ENCODE measurements at places on chromosomes 3 and 15.

- DNase-seq = no peak
These were observed 932 bp upstream of the PLCD1 start for GRCh38 chr3:38030126-38031021.

- DNase-seq = no peak
These were observed 53.6 kb upstream of the BCL6 start for GRCh38 chr3:187798531-187799530.

DNA sequence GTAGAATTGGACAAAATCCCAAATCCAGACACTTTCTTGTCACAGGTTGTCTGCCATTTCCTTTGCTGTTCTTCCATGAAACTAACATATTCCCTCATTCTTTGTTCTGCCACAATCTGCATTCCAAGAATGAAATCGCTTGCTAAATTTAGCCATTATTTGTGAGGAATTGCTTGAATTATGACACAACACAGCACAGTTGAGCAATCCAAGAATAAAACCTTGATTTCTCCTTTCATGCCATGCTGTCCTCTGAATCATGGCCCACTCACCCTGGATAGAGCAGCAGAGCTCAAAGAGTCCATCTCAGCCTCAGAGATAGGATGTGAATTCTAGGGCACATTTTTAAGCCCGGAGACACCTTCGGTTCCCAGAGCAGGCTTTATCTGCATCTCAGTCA lies 35.2 kb upstream of the GREM1 start:
- DNase-seq = peak; percentile 2

DNA sequence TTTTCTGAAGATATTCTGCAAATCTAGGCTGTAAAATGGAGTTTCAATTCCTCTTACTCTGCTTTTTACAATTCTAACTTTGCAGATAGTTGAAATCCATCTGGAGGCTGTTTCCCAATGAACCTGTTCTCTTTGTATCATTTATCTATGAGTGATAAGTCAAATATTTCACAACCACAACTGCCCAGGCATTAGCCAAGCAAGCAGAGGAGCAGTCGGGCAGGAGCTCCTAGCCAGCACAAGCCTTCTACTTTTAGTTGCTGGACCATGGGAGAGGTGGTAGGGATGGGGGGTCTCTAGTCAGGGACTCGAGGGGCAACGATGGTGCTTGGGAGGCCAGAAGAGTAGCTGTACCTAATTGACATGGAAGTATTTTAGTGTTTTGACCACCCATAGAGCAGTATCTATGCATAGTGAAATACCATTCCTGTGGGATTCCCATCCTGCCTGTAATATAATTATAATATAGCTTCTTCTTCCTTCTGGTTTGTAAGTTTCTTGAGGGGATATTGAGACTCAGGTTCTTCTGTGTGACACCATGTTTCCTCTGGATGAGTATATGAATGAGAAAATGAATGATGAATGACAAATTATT lies 353.5 kb upstream of the IL12A start:
- DNase-seq = no peak

DNA sequence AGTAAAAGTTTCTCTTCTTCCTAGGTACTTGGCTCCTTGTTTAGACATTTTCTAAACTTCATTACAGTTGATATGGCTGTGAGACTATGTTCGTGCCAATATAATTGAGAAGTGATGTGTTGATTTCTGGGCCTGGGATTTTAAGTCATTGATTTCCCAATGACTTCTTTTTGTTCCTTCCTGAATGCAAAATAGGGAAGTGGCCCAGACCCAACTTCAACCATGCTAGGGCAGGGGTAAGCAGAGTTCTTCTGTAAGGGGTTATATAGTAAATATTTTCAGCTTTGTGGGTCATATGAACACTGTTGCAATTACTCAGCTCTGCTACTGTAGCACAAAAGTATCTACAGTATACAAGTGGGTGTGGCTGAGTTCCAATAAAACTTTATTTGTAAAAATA lies 320.1 kb upstream of the WNT5A start:
- no peak for DNase-seq

DNA sequence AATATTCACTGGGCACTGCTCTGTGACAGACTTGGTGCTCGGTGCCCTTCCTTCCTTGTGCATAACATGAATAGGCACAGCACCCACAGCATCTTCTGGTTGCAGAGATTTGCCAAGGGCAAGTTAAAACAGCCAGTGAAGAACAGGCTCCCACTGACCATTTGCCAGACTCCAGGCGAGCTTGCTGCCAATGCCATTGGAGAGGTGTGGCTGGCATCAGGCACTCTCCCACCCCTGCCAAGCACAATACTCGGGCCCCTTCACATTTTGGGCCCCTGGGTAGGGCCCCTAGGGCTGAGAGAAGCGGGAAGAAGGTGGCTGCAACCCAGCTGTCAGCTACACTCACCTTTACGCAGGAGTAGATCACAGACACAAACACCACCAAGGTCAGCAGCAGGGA lies 112.1 kb downstream of the SEC22A start:
- no peak for DNase-seq

GRCh38 chr15:29925227-29926082 lies 103.2 kb upstream of the TJP1 start:
- no peak for DNase-seq

GRCh38 chr15:86610038-86610437 lies 530.4 kb downstream of the AGBL1 start:
- DNase-seq = no peak

DNA sequence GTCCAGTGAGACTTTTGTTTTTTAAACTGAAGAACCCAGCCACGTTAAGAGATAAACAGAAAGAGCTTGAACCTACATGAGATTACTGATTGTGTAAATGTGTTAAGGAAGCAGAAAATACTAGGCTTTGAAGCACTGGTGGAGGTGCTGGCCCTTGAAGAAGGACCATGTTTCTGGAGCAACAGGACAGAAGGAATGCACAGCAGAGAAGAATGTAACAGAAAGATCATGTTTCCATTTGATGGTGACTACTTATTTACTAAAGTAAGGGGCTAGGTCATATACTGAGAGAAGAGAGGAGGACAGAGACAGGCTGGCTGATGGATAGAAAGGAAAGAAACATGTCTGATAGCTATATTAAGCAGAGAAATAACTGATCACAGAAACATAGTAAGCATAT lies 88.8 kb downstream of the CLASP2 start:
- DNase-seq = no peak

DNA sequence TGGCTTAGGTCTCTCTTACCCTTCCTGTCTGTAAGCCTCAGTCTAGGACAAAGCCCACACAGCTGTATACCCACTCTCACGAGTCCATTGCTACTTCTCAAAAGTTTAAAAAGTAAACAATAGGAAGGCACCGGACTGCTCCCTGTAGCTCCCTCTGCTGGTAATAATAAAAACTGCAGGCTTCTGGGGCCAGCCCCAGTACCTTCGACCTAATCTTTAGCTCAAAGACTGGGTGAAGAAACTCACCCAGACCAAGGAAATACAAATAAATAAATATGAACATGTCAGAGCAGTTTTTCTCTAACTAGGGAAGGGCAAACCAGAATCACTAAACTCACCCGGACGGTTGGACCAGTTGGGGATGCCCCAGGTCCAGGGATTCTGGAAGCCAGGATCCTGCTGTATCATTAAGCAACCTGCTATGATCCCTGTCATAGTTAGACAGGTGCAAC lies 5.0 kb downstream of the FAM219B start:
- DNase-seq = peak; percentile 44

GRCh38 chr3:14503706-14504065 lies 36.5 kb downstream of the GRIP2 start:
- no peak for DNase-seq

- no peak for DNase-seq
These were observed 54.8 kb downstream of the ANAPC13 start for GRCh38 chr3:134430950-134431445.

- peak; percentile 52 for DNase-seq
These were observed 93.1 kb upstream of the KBTBD8 start for GRCh38 chr3:66904831-66905493.

GRCh38 chr3:77313843-77314242 lies 273.9 kb downstream of the ROBO2 start:
- no peak for DNase-seq

- DNase-seq = no peak
These were observed 27.9 kb downstream of the IFT122 start for GRCh38 chr3:129467932-129468331.

GRCh38 chr3:66692042-66692765 lies 191.4 kb upstream of the LRIG1 start:
- DNase-seq = no peak

GRCh38 chr3:191342411-191342810 lies 12.1 kb upstream of the UTS2B start:
- no peak for DNase-seq

- DNase-seq = no peak
These were observed 257.5 kb downstream of the LRTM1 start for GRCh38 chr3:54670201-54671000.

DNA sequence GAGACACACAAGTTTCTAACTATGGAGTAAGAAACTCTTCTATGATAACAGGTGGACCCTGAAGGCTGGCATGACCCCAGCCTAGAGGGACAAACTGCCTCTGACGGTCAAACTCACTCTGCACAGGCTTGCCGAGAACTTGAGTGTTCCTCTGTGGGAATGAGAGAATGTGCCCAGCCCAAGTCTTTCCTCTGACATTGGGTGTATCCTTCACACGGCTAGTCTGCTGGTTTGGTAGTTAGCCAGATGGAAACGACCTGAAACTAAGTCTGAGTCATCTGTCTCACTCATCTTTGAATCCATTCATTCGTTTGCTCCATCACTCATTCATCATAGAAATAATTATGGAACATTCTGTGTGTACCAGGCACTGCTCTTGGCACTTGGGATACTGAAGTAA lies 198.4 kb downstream of the ATP10A start:
- no peak for DNase-seq

- no peak for DNase-seq
These were observed 532.7 kb downstream of the SOX2 start for GRCh38 chr3:182244222-182244971.

GRCh38 chr15:39788800-39789565 lies 6.3 kb upstream of the FSIP1 start:
- no peak for DNase-seq

DNA sequence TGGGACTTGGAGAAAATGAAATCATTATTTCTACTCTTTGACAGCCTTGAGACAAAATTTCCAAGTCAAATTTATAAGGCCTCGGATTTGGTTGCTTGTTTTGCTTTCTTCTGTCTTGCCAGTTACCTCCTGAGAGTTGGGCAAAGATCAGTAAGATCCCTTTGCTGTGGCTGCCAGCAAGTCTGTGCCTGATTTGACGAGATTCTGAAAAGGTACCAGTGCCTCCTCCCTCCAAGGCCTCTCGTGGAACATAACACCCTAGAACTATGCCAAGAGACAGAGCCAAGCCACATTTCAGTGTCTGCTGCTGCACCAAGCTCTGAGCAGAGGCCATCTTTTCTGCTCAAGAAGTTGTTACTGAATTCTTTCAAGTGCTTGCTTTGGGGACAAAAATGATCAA lies 61.0 kb downstream of the GTPBP8 start:
- no peak for DNase-seq

DNA sequence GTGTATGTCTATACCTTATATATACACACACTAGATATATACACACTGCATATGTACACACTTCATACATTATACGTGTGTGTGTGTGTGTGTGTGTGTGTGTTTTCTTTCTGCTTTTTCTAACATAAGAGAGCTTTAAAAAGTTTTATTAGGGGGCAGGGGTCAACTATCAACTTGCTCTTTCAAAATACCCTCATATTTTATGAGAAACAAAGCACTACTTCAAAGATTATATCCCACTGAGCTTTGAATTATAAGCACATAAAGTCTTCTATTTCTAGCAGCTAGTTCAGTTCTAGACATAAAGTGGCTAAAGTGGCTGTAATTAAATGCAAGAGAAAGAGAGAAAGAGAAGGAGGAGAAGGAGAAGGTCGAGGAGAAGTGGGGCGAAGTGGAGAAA lies 1361.3 kb downstream of the ZPLD1 start:
- no peak for DNase-seq

DNA sequence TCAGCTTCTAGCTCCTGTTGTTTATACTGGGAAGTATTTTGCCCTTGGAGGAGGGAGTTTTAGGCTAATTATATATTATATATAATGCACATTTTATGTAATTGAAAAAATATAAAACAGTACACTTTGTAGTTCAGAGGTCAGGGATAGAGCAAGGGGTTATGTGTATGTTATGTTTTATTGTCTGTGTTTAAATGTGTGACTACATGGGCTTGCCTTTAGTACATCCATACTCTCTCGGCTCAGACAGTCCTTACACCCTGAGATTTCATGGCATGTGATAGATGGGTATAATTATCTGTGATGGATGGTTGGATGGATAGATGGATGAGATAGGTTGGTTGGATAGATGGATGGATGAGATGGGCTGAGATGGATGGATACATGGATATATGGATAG lies 17.4 kb upstream of the ST3GAL6 start:
- no peak for DNase-seq

- no peak for DNase-seq
These were observed 206.9 kb upstream of the BHLHE40 start for GRCh38 chr3:4772171-4772804.

DNA sequence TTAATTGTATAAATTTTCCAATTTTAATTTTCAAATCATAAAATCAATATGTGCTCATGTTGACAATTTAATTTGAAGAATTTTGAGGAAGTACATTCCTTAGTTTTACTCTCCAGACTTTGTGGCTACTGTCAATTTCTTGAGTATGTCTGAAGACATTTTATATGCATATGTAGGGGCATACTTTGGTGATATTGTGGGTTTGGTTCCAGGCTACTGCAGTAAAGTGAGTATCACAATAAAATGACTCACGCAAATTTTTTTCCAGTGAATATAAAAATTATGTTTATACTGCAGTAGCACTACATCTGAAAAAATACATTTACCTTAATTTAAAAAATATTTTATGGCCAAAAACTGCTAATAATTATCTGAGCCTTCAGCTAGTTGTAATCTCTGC lies 123.2 kb upstream of the PLCL2 start:
- no peak for DNase-seq

DNA sequence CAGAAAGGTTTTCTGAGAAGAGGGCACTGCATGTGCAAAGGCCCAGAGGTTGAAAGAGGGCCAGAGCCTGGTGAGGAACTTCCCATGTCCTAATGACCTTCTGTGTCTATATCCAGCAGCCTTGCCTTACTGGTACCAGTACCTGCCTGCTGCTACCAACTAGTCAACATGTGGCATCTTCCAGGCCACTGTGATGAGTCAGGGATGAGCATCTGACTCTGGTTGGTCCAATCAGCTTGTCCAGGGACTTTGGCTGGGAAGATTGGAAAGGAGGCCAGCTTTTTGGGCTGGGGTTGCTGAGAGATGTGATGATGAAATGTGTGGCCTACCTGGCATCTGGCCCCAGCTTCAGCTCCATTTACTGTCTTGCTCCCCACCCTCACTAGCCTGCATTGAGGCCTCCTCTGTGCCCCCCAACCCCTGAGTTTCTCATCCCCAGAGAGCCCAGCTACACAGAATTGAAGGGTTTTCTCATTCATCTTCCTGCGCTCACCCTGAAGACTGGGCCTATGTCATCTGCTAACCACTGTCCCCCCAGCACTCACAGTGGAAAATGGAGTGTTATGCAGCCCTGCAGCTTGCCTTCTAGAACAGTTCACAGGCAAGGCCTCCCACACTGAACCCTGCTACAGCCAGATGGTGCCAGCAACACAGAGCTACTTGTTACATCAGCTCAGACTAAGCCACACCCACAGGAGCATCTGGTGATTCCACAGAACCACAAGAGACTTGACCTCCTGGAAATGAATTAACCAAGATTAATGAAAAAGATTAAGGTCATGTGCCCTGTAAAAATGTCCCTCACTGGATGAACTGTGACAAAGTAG lies 1.3 kb upstream of the TWF2 start:
- peak; percentile 61 for DNase-seq

Data from CD14-positive monocyte (primary cell).